ENCODE measurements at places on chromosomes 2 and 18.

DNA sequence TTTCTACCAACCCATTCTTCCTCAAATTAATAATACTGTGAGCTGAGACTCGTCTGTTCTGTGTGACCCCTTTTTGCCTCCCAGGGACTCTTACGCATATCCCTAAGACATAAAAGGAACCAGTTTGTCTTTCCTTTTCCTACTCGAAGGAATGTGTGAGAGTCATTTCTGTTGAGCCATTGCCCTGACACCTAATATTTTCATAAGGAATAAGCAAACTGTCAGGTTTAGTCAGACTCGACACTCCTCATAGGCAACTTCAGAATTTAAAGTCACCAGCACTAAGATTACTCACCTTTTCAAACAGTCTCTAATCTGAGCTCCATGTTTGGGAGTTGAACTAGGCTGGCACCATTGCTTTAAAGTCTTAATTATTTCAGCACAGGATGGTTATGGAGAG, 305.5 kb downstream of the IKZF2 start:
- DNase-seq = no peak

- no peak for DNase-seq
Observed at GRCh38 chr18:59055345-59056032, 84.2 kb upstream of the SEC11C start.

GRCh38 chr2:239546541-239546940, 145.7 kb upstream of the HDAC4 start:
- DNase-seq = no peak

DNA sequence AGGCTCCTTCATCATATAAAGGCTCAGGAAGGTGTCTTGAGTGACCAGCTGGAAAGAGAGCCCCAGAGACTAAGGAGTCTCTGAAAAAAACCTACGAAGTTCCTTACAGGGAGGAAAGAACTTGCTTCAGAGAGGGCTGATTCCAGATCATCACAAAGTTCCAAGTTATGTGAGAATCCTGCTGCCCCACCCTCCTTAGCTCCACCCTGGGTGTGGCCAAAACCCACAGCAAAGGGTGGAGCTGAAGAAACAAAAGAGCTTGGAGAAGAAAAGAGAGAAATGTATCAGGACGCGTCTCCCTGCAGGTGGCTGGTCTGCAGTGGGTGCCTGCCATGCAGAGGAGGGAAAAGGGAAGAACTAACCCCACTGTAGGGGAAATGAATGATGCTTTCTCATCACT, 32.8 kb upstream of the ZNF396 start:
- DNase-seq = no peak

GRCh38 chr2:72027426-72028161, 120.1 kb downstream of the CYP26B1 start:
- peak; percentile 80 for DNase-seq

GRCh38 chr2:180015951-180016709, 9.0 kb upstream of the CWC22 start:
- no peak for DNase-seq

GRCh38 chr18:25633563-25633962, 281.6 kb upstream of the ZNF521 start:
- no peak for DNase-seq

DNA sequence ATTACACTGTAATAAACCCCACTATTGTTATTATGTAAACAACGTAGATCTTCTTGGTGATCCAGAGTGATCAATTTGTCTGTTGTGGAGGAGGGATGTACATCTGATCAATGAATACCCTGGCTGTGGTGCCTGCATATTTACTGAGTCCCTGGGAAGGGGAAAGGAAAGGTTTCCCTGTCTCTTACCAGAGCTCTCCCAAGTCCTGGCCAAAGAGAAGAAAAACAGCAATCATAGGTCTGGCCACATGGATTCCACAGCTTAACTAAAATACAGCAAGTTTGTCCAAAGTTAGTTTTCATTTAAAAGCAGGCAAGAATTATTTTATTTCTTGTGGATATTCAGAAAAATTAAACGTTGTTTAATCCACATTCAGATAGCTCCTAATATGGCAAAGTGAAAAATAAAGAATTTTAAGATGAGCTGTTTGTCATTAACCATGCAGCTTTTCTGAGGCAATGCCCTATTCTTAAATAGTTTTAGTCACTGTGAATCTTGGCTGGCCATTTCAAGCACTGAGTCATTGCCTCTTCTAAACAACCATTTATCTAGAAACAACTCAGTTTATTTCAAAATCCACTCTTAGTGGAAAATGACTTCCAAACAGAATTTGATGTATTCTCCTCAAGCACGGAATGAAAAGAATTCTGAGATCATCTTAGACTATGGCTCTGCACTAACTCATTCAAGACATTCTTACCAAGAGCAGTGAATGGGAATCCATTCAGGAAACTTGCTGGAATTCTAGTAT, 1004.4 kb upstream of the CDH2 start:
- no peak for DNase-seq

- DNase-seq = no peak
Observed at GRCh38 chr2:224709301-224709700, 6.9 kb downstream of the CCDC195 start.

GRCh38 chr2:85596026-85596333, 435 bp downstream of the RNF181 start:
- no peak for DNase-seq

DNA sequence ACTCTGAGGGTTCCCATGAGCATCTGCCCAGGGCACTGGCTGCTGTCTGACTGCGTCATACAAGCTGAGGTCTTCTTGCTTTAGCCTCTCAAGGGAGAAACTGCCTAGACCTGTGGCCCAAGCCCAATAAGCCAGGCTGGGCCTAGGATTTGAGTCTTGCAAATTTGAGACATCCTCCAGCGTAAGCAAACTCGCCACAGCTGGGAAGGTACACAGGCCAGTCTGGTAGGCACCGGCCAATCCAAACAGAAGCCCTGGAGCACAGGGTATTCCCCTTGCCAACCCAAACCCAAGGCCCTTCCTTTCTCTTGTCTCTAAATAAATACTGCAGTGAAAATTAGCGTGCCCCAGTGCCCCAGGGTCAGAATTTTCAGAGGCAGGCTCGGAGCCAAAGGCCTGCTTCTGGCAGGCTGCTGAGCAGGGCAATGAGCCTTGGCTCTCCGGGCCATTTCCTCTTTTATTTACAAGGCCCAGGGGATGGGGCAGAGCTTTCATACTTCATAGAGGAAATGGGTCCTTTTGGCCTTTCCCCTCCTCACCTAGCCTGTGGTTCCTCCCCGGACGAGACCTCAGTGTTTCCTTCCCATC, 33.3 kb downstream of the POLR1A start:
- DNase-seq = no peak

- DNase-seq = no peak
Observed at GRCh38 chr2:120760446-120761135, 24.9 kb downstream of the GLI2 start.

- DNase-seq = no peak
Observed at GRCh38 chr2:86274918-86275275, 62.5 kb downstream of the REEP1 start.

DNA sequence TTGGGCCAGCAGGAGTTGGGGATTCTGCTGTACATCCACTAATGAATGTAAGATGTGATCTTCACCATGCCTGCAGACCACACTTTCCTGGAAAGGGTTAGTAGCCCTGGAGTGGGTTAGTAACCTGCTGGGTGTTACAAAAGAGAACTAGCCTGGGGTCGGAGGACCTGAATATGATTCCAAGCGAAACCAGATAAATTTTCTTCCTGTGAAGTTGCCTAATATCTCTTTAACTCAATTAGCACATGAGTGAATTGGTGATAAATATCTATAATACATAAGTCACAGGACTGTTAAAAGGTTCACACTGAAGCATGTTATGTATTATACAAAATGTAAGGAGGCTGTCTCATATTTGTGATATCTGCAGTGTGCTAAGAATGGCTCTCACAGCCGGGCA, 291.0 kb downstream of the CNTNAP5 start:
- DNase-seq = no peak

GRCh38 chr2:118290411-118291250, 202.4 kb downstream of the INSIG2 start:
- no peak for DNase-seq

GRCh38 chr2:150681120-150681804, 193.8 kb upstream of the RND3 start:
- no peak for DNase-seq

- no peak for DNase-seq
Observed at GRCh38 chr2:230000118-230000841, 68.4 kb downstream of the SLC16A14 start.

DNA sequence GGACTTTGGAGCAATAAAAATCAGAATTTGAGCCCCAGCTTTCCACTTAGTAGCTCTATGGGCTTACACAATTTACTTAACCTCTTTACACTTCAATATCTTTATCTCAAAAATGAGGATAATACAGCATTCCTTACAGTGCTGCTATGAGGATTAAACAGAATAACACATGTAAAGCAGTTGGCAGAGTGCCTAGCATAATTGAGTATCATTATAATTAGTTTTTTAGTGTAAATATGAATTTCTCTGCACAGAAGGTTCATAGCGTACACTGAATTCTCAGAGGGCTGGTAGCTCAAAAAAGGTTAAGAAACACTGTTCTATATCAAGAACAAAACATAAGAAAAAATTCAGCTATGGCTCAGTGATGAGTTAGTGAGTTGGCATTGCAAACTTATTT, 190.4 kb upstream of the CYP26B1 start:
- DNase-seq = no peak

DNA sequence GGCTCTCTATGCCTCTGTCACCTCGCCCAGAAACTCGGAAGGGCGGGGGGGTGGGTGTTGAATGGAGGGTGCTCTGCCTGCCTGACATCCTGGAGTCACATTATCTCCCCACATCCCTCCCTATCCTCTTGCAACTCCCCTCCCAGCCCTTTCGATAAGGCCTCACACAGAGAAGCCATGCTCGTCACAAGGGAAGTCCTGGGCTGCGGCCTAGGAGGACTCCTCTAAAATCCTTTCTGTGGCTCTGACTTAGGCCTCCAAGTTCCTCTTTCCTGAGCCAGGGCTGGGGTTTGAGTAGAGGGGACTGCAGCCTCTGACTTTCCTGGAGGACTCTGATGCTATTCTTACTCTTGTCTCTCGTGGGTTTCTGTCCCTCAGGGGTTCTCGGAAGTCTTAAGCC, 75.0 kb upstream of the PKDCC start:
- no peak for DNase-seq

GRCh38 chr2:150428641-150429040, 58.8 kb downstream of the RND3 start:
- DNase-seq = no peak

- no peak for DNase-seq
Observed at GRCh38 chr2:125167820-125168219, 1142.7 kb downstream of the CNTNAP5 start.

DNA sequence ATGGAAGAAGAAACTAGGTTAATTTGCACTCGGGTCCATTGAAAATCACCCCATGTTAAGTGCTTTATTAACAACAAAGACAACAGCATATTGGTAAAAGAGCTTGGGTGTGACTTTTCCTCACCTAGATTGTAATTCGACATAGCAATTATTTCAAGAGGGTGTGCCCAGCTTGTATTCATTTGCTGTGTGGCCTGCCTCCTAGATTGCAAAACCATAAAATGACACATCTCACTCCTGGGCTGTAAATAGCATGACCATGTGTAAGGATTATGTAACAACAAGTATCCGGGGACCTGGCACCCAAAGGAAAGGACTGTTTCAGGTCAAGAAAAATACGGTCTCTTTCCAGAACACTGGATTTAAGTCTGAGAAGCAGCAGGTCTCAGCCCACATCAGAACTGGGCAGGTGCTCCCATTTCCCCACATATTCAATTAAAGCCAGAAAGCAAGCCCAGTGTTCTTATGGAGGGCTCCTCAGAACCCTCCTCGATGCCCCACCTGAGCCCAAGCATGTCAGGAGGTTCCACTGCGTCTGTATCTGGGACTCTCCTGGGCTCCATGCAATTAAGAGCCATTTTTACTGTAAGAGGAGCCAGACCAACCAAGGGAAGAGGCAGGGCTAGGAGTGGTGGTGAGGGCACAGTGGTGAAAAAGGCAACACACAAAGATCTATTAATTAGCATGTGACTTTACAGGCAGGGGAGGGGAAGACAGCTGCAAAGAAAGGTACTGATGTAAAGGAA, 39.2 kb downstream of the MREG start:
- no peak for DNase-seq

All from vagina (tissue), 2 donors.